Activated naive CD8-positive, alpha-beta T cell treated with anti-CD3 and anti-CD28 coated beads, Interleukin-2, amount 10 ng/mL, durations not matched to agents 7 days and 5 days (primary cell): ENCODE measurements at places on chromosomes 4 and X. TPM values are rescaled to one million over a fixed set of nuclear protein-coding genes. Genes with fewer than 3 reads are reported as not detected.

ZAR1 gene
- not detected for total RNA-seq

AGTR2 gene
- not detected for total RNA-seq

DNA sequence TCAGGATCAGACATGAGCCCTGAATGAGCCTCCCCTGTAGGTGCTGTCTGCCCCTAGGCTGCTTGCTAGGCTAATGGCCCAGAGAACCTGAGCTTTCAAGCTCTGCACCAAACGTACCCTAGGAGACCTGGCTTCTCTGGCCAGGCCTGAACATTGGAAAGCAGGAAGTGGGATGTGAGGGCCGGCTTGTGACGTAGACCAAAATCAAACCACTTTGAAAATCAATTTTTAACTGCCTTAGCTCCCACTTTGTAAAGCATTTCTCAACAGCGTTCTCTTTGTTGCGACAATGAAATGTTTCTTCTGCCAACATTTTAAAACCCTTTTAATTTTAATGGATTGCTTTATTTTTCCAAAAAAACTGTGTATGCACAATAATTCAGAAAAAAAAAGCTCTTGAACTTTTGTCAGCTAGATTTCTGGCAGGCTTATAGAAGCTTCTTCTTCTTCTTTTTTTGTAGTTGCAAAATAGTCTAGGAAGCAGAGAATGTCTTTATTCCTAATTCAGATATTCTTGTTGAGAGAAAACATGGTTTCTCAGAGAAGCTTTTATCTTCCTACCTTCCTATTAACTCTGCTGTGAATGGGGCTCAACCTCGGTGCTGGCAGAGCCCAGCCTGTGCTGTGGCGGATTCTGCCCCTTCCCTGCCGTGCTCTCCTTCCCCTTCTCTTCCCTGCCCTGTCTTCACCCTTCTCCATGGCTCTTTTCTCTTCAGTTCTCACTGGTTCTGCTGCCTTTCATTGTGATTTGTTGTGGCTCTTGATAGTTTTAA lies 145.2 kb upstream of the SFRP2 start:
- DNase-seq: no peak

DNA sequence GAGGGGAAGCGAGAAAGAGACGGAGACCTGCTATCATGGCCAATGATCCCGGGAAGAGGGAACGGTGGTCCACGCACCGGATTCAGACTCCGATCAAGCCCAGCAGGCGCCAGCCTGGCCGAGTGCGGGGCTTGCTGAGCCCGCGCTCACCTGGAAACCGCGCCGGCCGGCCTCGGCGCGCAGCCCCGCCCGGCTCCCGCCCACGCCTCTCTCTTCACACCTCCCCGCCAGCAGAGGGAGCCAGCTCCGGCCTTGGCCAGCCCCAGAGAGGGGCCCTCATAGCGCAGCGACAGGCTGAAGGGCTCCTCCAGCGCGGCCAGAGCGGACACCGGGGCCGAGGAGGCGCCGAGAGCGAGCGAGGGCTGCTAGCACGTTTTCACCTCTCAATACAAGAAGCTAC lies 36.8 kb upstream of the SPANXN2 start:
- DNase-seq: no peak

DNA sequence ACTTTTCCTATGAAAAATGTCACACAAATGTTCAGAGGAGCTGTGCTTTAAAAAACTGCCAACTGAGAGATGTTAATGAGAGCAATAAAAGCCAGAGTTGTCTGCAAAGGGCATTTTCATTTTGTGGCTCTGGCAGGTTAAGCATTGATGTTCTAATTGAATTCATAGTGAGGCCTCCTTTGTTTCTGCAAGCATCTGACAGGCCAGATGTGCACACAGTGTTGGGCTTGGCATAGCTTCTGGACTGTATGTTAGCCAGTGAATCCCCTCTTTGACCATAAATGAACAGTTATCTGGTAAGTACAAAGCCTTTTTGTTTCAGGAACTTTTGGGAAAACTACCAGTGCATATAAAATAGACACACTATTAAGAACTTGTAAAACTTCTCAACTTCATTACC lies 81.9 kb downstream of the JADE3 start:
- DNase-seq: no peak

DNA sequence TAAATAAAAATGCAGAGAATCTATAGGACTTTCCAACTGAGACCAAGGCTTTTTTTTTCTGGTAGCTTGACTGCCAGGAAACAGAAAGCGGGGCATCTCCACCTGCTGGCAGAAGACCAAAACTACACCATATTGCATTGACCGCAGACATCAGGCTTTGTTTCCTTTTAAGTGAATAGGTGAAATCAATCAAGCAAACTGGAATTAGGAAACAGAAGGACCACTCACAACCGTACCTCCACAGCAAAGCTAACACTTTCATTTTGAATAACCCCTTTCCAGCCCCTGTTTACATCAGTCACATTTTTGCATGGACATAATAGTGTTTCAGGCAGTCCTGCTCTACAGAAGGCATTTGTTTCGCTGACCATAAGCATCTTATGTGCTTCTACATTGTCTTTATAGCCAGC lies 218.2 kb downstream of the IDS start:
- DNase-seq: peak; percentile 31
